Lung (tissue), 17 donors: ENCODE measurements at places on chromosomes 12 and 14.

DNA sequence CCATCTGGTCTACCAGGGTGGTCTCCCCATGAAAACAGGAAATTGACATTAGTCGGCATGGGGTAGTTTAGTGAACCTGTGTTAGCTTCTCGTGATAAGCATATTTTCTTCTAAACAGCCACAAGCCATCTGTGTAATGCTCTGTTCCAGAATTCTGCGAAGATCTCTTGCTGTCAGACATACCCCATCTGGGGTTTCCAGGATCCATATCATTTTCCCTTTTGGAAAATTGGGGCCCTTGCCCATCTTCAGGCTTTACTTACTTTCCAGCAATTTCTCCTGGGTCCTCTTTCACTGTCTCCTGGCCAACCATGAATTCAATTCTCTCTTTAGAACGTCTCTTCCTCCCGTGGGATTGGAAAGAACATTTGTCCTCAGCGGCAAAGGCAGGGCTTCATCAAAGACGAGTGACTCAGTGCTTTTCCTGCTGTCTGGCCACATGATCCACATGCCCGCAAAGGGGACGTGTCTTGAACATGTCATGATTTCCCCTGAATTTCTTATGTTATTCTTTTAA is 21.4 kb upstream of the NCOR2 start:
- peak; percentile 52 for DNase-seq

- DNase-seq: no peak
Measured at GRCh38 chr12:123260081-123260480, 11.6 kb downstream of the CDK2AP1 start.

GRCh38 chr14:94922595-94923239 is 152.8 kb upstream of the GSC start:
- DNase-seq: no peak

DNA sequence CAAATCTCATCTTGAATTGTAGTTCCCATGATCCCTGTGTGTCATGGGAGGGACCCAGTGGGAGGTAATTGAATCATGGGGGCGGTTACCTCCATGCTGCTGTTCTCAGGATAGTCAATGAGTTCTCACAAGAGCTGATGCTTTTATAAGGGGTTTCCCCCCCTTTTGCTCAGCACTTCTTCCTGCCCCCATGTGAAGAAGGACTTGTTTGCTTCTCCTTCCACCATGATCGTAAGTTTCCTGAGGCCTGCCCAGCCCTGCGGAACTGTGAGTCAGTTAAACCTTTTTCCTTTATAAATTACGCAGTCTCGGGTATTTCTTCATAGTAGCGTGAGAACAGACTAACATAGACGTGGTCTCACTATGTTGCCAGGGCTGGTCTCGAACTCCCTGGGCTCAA is 56.1 kb upstream of the EIF5 start:
- no peak for DNase-seq

- no peak for DNase-seq
Measured at GRCh38 chr12:58719161-58719560, 201.1 kb downstream of the LRIG3 start.

DNA sequence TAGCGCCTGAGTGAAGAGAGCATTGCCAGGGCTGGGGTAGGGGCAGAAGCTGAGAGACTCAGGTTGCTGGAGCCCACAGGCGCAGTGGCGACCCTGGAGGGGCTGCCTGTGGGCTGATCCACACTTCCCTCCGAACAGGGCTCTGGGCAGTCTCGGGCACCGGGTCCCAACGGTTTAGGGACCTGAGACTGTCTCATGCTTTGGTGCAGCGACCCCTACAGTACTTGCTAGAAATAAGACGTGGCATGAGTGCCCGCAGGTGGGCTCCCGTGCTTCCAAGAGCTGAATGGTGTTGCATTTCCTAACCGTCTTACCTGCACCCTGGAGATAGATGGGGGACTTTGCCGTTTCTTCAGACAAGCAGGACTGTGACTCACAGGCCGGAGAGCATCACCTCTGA is 57.4 kb downstream of the AACS start:
- no peak for DNase-seq

DNA sequence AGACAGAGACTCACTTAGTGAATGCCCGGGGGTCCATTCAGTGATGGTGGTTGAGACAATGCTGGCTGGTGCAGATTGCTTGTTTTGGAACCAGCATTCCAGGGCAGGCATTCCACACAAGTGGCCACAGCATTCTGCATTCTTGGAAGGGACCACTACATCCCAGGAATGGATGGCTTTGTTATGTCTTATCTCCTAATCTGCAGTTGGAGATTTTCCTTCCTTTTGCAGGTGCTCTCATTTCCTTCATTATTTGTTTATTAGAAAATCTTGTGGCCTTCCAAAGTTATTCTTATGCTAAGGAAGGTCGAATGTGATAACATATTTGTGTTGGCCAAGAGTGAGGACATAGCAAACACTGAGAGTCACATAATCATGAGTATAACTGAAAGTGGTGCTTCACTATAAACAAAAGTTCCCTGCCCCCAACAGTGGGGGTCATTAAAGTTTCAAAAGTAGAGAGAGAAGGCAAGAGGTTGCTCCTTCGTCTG is 66.0 kb downstream of the BMP4 start:
- no peak for DNase-seq

GRCh38 chr14:36208690-36209278 is 32.3 kb upstream of the PTCSC3 start:
- no peak for DNase-seq

- DNase-seq: no peak
Measured at GRCh38 chr14:97710726-97711125, 913.5 kb downstream of the VRK1 start.
